Activated CD8-positive, alpha-beta memory T cell treated with anti-CD3 and anti-CD28 coated beads for 4 hours (primary cell): ENCODE measurements at places on chromosomes 6 and 20.

DNA sequence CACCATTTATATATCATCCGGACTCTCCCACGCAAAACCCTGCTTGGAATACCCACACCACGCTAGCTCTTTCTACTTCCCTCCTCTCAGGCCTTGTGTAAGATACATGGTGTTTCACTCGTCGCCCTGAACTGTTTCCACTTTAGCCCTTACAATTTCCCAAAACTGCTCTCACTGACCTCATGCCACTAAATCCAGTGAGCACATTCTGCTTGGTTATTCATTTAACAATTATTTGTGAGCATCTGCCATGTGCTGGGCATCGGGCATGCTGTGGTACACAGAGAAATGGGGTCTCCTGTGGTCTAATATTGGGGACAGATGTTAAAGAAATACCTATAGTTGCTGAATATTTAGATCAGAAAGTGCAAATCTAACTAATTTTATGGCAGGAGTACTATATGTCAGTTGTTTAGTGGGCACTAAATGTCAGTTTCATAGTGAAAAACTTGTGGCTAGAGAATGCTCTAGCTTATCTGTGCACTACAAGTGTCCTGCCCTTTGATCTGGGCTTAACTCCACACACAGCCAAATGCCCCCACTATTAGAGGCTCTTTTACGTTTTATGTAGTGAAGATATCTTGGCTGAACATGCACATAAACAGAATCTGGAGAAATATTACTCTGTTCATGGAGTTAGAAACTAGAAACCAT lies 41.0 kb downstream of the PLEKHG1 start:
- no peak for DNase-seq

DNA sequence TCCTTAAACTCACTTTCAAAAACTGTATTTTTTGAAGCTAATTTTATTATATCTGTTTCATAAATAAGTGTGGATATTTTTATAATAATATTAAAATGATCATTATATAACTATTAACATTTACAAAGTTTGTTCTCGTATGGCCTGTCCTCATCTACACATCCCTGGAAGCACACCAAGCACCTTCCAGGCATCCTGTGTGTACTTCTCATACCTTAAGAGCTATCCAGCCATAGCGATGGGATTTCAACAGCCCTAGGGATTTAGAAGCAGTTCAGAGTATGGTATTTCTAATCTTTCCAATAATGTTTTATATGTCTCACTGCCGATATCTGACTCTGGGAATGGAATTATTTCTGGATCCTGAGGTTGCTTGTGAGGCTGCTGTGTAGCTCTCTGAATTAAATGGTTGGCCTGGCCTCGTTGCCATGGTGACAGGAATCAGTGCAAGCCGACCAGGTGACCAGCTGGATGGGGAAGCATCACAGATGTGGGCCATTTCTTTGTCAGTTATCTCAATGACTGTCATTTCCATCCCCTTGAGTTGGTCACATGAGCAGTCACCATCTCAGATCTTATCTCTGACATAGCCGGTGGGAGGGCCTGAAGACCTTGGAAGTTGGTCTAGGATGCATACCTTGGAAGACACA lies 265.2 kb upstream of the RIN2 start:
- DNase-seq = no peak

- no peak for DNase-seq
Measured at GRCh38 chr20:24819331-24819965, 129.6 kb upstream of the CST7 start.

DNA sequence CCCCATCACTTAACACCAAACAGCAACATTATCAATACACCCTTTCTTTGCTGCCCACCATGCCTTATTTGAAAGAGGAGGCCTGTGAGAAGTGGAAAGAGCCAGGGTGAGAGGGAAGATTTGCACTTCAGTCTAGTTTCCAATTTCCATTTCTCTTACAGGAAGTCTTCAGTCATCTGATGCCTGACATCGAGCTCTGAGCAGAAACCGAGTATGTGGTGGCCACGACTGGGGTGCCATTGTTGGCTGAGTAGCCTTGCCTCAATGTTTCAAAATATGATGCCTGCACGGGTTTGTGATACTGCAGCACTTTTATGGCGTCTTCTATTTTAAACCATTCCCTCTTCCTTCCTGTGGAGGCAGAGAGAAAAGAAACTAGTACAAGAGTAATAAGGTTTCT lies 39.8 kb upstream of the SMIM29 start:
- no peak for DNase-seq

DNA sequence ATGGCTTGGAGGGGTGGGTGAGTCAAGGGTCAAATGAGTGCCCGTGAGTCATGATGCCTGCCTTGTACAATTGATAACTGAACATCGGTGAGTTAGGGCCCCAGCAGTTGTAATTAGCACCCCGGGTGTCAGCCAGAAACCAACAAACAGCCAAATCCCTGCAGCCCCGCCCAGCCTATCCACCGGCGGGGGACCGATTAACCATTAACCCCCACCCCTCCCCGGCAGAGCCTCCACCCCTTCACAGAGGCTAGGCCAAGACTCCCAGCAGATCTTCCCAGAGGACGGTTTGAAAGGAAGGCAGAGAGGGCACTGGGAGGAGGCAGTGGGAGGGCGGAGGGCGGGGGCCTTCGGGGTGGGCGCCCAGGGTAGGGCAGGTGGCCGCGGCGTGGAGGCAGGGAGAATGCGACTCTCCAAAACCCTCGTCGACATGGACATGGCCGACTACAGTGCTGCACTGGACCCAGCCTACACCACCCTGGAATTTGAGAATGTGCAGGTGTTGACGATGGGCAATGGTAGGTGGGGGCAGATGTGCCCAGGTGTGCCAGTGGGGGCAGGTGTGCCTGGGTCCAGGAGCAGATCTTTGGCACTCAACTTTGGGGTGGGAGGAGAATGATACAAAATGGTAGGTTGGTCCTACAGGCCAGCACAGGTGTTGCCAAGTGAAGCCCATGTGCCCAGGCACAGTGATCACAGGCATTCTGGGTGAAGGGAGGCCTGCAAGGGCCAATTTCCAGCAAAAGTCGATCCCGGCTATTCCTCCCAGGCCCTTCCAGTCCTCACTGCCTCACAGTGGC lies 45.7 kb downstream of the HNF4A start:
- DNase-seq = no peak

- no peak for DNase-seq
Measured at GRCh38 chr6:4580361-4580760, 195.8 kb upstream of the CDYL start.

DNA sequence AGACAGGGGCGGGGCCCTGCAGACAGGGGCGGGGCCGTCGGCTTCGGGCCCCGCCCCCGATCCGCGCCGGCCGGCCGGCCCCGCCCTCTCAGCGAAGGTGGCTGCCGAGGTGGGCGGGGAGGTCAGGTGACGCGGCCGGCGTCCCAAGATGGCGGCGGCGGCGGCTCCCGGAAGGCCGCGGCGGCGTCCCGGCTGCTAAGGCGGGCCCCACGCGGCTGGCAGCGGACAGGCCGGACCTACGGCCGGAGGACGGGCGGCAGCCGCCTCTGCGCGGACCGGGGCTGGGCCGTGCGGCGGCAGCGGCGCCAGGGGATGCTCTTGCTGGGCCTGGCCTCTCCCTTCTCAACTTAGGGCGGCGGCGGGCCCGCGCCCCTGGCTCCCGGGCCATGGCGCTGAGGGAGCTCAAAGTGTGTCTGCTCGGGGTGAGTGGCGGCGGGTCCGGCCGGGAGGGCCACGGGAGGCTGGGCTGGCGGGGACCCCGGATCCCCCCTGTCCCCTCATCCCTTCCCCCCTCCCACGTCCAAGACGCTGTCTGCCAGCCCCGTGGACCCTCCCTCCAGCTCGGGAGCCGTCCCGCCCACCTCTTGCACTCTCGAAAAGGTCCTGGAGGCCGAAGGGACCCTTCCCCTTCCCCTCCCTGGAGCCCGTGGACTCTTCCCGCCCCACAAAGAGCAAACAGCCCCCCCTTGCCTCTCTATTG lies at the start of gene RAB22A:
RAB22A (plus strand) TSS at position 125 of the 700 bp plus-strand sequence; CDS start at position 387, 262 bp downstream.
- peak; percentile 58 for DNase-seq

DNA sequence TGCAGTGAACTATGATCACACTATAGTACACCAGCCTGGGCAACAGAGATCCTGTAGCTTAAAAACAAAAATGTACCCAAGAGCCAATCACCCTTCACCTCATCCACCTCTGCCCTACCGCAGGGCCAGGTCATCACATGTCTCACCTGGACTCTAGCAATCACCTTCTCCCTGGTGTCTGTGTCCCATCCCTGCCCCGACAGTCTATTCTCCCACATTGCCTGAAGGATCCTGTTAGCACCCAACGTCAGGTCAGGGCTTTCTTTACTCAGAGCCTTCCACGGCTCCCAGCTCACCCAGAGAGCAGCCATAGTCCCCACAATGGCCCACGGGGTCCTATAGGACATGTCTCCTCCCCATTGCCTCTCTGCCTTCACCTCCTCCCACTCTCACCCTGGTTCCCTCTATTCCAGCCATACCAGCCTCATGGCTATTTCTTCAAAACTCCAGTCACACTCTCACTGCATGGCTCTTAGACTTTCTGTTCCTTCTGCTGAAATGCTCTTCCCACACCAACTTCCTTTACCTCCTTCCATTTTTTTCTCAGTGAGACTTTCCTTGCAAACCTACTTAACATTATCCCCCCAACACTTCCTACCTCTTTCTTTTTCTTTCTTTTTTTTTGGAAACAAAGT lies 22.5 kb upstream of the ARFGEF2 start:
- no peak for DNase-seq

GRCh38 chr6:155523821-155524651 lies 68.4 kb upstream of the NOX3 start:
- DNase-seq = no peak

DNA sequence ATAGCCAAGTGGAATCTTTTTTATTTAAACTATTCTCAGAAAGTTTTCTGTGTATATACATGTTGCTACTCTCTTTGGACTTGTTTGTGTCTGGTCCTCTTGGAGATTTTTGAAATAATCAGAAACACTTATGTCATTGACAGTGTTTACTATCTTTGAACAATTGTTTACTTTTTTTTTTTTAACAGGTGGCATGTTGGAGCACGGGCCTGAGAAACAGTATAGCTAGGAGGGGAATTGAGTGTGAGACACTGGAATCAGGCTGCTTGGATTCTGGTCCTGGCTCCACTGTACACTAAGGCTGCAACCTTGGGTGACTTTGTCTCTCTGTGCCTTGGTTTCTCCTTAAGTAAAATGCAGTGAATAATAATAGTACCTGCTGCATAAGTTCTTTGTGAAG lies 279.6 kb downstream of the PRL start:
- no peak for DNase-seq

- no peak for DNase-seq
Measured at GRCh38 chr6:44001318-44002066, 125.8 kb downstream of the MRPL14 start.

GRCh38 chr6:158285656-158286021 lies 26.6 kb upstream of the TULP4 start:
- DNase-seq = no peak

DNA sequence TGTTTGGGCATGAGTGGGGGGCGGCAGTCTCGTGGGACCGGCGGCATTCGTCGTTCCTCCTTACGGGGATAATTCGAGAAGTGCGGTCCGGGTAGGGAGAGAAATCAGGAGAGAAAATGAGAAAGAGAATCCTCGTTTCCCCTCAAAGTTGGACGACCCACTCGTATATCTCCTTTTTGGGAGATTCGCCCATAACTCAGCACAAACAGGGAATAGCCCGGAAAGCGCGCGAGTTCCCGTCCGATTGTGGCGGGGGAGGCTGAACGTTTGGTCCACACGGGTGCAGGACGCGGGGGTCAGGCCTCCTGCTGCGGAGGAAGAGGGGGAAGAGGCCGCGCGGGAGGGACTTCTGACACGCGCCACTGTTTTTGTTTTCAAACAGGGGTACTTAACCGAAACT lies 42.4 kb downstream of the POPDC3 start:
- no peak for DNase-seq

DNA sequence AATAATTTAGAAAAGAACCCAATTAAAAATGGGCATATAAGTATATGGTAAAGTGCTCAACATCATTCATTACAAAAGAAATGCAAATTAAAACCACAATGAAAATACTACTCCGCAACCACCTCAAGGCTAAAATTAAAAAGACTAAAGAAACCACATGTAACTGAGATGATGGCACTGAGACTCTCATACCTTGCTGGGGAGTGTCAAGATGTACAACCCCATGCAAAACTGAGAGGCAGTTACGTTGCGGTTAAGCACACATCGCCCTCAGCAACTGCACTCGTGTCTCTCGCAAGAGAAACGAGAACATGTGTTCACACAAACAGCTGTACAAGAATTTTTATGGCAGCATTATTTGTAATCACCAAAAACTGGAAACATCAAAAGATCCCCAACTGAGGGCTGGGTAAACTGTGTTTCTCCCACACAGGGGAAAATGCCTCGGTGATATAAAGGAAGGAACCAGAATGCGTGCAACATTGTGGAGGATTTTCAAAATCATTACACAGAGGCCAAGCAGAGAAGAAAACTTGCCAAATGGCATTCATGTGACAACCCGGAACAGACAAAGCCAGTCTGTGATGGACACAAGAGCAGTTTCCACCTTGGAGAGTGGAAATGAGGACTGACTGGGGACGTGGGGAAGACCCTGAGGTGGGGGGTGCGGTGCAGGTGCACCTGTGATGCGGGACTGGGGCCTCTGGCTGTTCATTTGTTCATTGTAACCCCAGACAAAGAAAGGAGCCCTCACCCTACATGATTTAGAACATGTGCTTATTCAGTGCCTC lies 144.9 kb downstream of the WDR27 start:
- no peak for DNase-seq

- DNase-seq = no peak
Measured at GRCh38 chr20:45306431-45306982, at the start of gene RBPJL. Gene RBPJL (plus strand): TSS chr20:45306840. CDS start chr20:45306923, 83 bp downstream.

- no peak for DNase-seq
Measured at GRCh38 chr20:16407251-16408067, 165.8 kb downstream of the KIF16B start.

DNA sequence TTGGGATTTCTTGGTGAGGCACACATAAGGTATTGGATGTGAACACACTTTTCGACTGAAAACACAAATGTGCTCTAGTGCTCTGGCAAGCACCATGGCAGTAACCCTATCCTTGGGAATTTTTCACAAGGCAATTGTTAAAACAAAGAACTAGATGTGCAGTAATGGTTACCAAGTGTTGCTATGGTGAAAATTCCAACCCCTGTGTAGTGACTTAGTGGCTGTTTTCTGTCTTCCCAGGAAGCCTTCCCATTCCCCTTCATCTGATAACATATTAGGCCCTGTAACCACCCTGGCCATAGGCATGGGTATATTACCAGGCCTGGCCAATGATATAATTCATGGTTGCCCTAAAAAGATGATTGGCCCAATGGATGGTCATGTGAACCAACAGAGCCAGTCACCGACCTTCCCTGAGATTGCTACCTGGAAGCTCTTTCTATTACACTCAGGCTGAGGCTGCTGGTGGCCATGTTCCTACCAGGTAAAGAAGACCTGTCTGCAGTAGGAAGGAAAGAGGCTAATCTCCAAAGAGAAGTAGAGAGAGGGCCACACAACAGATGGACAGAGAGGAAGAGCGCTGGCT lies 4.1 kb downstream of the C20orf202 start:
- DNase-seq = no peak

GRCh38 chr6:155080881-155081845 lies 86.0 kb downstream of the TIAM2 start:
- DNase-seq = no peak

- DNase-seq = no peak
Measured at GRCh38 chr6:10112871-10113549, 301.9 kb downstream of the TFAP2A start.
